ENCODE measurements at places on chromosomes 6 and 20.

DNA sequence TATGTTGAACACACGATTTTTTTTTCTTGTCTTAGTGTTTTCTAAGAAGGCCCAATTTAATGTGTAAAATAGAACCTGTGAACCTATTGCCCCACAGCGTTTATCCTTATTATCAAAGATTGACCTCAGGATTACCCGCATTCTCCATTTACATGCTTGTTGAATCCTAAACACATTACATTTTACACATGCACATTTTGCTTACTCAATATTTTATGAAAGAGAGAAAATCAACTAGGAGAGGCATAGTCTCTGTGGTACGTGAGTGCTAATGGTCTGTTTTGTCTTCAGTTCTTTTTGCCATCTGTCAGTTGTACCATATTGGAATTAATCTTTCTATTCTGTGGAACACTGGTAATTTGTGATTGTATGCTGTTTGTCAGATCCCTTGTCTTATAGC is 80.1 kb upstream of the SMIM8 start:
- DNase-seq: no peak

DNA sequence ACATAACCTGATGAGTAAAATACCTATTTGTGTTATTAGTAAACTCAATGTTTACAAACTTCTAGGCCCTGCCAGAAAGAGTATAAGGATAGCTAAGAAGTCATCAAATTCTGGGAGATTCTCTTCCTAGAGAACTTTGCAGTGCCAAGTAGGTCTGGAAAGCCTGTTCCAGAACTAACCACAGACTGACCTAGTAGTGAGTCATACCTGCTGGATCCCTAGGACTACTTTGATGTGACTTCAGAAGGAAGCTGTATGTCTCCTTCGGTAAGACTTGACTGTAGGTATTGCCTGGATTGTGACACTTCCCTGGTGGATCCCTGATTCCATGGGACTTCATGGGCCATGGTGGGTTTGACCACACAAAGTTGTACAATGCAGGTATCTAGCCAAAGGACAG is 131.7 kb downstream of the DNAH8 start:
- DNase-seq: peak; percentile 75

GRCh38 chr6:131948692-131949619 is 2.2 kb downstream of the CCN2 start:
- DNase-seq: peak; percentile 51

DNA sequence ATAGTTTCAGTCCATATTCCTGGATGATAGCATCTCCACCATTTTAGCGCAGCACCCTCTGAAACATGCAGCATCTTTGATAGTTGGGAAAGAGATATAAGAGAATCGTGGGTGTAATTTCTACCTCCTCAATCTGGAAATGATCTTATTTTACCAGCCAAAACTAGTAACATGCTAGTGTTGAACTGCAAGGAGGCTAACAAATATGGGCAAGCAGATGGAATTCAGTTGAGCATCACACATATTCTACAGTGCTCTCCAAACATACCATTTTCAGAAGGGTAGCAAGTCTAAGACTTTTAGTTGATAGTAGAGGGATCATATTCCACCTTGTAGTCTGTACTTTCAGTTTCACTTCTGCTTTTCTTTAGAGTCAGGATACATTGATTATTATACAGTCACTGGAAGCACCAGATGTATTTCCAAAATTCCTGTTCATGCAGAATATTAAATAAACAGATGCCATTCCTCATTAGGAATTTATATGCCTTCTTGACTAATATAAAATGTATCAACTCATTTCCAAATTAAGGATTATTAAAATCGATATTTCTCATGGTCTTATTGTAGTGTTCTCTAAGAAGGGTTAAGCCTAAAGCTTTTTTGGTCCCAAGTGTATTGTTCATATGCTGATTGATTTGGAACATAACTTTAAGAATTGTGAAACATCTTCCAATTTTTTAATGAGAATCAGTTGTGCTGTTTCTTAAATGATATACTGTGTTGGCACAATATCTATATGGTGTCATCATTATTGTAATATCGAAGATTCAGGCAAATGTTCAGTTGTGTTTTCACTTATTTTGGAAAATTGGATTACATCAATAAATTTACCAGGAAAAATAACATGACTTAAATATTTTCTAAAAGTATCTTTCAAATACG is 362.0 kb downstream of the CENPW start:
- DNase-seq: no peak

DNA sequence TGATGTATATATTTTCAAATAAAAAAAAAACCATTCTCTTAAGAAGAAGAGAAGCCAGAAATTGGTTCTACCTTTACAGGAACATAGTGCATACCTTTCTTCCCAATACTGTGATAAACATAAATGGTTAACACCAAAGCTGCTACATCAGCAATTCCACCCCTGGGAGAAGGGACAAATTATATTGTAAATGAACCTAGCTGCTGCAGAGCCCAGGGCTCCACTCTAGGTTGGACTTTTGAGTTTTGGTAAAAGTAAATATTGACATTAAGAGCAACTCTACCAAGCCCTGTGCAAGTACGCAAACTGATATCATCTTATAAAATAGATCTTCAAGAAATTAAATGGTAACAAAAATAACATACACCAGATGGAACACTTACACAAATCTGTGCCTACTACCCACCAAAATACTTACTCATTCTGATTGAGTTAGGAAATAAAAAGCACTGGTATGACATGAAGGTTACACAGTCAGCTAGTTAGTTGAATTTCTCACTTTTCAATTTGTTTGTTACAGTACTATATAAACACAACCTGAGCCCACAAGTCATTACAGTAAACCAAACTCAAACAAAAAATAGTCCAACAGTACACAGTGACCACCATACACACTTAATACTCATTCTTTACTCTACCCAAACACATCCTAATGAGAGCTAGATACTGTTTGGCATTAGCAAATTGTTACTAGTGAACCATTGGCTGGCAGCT is 223.3 kb upstream of the HEY2 start:
- DNase-seq: no peak

GRCh38 chr6:93040375-93040774 is 379.0 kb downstream of the EPHA7 start:
- peak; percentile 1 for DNase-seq

- no peak for DNase-seq
Measured at GRCh38 chr6:155381673-155382337, 67.5 kb upstream of the TFB1M start.

GRCh38 chr6:30037182-30037788 is 23.8 kb upstream of the POLR1H start:
- peak; percentile 10 for DNase-seq

DNA sequence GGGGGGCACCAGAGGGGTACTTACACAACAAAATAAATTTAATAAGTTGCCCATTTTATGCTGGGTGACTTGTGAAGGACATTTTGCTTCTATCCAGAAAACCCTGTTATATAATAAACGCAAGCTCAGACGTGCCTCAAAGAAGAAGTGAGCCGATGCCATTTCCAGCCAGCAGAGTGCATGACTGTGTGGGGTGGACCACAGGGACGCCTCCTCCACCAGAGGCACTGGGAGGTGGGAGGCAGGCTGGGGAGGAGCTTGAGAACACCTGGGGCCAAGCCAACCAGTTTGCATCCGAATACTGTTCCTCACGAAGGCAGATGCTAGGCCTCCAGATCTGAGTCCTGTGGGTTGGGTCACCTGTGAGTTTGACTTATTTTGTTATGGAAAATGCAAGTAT is 363.8 kb downstream of the RNGTT start:
- DNase-seq: no peak

DNA sequence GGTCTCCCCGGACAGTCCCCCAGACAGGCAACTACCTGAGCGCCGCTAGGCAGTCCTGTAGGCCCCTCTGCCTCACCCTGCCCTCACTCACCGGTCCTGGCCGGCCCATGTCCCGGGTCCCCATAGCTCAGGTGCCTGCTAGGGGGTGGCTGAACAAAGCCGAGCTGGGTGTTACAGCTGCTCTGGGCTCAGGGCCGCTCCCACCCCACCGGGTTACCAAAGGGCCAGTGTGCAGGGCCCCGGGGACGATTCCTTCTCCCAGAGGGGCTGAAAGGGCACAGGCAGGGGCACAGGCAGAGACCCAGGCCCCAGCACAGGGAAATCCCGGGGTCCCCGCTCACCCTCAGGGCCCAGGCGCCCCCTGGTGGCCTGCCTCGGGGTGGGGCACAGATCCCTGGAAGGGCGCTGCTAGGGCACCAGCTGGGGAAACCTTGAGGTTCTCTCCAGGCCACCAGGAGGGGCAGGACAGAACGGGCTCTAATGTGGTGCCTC is 118.4 kb downstream of the GRM4 start:
- DNase-seq: no peak

GRCh38 chr6:139531148-139532115 is 157.0 kb upstream of the CITED2 start:
- DNase-seq: peak; percentile 61

- no peak for DNase-seq
Measured at GRCh38 chr20:62984666-62985443, 21.9 kb downstream of the BHLHE23 start.

DNA sequence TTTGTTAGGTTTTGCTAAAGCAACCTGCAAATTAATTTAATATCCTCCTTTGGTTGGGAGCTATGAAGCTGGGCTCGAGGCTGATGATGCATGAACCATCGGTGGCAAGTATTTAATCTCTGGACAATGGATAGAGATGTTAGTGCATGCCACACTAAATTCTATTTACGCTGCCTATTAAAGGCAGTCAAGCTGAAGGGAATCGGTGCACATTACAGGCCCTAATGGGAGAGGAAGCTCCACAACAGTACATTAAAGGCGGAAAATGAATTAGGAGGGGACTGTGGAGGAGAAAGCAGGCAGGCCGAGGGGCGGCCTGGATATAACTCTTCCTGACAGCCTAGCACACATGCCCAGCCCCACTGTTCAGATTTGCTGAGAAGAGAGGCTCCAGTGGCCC is 132.4 kb upstream of the MAFB start:
- DNase-seq: no peak

DNA sequence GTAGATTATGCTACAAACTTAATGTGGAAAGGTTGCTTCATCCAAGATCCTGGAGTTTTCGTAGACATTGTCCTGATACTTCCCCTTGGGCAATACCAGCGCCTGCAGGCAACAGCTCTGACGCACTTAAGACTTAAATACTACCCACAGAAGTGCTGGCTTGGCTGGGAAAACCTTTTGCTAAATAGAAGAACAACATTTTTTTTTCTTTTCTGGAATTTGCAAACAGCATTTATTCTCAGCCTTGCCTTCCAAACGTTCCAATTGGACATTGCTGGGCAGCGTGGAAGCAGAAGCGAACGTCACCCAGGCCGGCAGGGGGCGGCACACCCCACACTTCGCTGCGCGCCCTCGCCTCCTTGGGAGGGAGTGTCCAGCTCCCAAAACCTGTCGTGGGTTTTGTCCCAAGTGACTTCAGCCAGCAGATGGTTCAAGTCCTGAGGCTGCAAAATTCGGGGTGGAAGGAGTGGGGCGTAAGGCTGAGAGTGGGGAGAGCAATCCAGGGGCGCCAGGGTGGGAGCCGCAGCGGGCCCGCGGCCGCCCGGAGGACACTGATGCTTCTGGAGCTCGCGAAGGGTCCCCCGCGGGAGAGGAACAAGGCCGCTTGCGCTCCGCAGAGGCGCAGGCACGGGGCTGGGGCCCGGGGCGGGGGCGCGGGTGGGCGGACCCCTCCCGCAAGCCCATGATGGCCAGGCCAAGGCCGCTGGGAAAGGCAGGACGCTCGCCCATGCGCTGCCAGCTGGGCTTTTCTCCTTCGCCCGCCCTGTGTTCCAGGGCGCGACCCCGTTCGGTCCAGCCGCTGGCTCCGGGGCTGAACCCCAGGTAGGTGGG is 60.8 kb upstream of the MAP3K4 start:
- DNase-seq: peak; percentile 58

- DNase-seq: no peak
Measured at GRCh38 chr20:17614176-17614811, 44.4 kb downstream of the DSTN start.

GRCh38 chr20:50467718-50468356 is 42.3 kb upstream of the PTPN1 start:
- no peak for DNase-seq

GRCh38 chr6:104768906-104769305 is 90.8 kb downstream of the HACE1 start:
- no peak for DNase-seq

DNA sequence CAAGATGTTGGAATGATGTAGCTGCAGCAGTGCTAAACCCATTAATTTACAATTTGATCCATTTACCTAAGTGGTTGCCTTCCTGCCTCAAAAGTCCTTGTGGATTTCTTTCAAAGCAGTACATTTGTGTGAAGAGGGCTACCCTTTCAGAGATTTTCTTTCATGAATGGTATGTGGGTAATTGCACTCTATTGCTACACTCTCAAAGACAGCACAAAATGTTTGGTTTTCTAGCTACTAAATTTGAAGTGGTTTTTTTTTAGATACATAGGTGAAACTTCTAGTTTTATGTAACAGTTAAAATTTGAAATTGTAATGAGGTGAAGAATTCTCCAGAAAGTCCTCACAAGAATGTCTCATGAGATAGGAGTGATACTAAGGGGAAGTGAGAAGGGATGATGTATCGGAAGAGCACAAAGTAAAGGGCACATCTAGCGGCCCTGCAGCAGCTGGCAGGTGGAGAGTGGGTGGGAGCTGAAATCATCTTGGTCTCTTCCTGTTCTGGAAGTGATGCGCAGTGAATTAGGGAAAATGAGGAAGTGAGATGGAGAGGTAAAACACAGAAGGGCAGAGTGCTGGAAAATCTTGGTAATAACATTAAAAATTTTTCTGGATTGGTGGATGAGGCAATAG is 236.8 kb upstream of the MAN1A1 start:
- no peak for DNase-seq

GRCh38 chr20:17969884-17970409 is 1.1 kb downstream of the MGME1 start:
- DNase-seq: peak; percentile 73

DNA sequence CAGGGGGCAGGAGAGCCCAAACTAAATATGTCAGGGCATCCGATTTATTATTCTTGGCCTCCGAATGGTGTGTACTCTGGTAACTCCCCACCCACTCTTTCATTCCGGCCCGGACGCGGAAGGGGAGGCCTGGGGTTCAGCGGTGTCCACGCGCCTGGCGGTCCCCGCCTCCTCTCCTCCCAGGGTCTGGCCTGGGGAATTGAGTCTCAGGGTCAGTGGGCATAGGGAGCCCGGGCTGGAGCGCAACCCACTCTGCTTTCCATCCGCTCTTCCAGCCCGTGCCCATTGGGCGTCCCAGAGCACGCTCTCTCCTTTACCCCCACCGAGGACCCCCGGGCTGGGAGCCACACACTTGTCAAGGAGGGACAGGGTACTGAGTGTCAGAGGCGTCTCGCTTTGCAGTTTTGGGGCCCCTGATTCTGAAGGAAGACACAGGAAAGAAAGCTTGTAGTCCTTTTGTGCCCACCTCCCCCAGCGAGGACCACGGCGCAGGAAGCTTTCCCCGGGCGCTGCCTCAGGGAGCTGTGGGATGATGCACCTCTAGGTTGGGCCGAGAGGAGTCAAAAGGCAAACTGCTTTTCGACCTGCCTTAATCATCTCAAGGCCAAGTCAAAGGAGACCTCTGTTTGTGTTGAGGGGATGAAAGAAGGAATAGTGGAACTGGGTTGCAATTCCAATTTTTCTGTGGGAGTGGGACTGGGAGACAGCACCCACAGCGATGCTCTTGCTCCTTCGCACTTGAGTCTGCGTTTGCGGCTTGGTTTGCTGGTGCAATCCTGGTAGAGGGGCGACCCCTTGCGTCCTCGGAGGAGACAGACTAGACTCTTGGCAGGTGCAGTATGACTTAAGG is 2.5 kb downstream of the RSPO3 start:
- peak; percentile 76 for DNase-seq

GRCh38 chr20:61771805-61772350 is 293.8 kb downstream of the TAF4 start:
- DNase-seq: no peak
